ENCODE measurements at places on chromosomes 12 and 14.

DNA sequence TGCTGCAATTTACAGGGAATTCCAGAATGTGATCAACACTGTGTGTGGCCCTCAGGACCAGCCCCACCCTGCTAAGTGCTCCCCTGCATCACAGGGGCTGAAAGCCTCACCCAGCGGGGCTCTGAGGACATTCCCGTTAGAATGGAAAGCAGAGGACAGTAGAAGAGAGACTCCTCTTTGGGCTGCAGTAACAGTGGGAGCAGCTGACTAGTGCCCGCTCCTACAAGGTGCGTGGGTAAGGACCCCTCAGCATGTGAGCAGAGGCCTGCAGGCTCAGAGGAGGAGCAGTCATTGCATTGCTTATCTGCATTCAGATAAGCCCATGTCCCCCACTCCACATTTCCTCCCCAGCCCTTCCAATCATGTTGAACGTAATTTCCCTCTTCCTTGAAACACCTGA, 120.1 kb downstream of the ITPR2 start:
- no peak for DNase-seq

DNA sequence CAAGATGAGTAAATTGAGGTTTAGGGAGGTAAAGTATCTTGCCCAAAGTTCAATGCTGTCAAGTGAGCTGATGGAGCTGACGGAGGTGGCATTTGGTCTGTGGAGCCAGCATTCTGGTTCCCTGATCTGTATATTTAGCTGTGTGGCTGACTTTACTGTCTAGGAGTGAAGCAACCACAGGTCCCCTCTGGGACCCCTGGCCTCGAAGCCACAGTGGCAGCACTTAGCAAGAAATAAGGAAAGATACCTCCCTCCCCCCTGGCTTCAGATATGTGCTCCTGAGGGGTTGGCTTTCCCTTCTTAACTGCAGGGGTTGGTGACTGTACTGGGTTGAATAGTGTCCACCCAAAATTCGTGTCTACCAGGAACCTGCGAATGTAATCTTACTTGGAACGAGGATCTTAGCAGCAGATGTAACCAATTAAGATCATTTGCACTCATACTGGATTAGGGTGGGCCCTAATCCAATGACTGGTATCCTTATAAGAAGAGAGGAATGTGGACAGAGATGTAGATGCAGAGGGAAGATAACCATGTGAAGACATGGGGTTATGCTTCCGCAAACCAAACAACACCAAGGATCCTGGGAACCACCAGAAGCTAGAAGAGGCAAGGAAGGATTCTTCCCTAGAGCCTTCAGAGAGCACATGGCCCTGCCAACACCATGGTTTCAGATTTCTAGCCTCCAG, 2.0 kb upstream of the ACVR1B start:
- DNase-seq, result peak; percentile 20

DNA sequence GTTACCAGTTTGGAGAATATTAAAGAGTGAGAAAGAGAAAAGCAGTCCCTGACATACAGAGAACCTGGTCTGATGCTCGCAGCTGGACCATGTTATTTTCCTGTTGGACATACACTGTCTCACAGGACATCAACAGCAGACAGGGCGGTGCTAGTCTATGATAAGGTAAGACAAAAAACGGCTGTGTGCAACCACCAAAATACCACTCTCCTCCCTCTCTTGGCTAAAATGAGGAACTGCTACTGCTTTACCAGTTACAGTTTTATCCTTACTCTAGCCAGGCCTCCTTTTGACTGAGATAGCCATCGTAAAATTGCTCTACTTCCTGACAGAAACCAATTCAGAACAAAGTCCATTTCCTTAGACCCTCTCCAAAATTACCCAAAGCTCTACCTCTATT, 47.0 kb upstream of the ERGIC2 start:
- no peak for DNase-seq

DNA sequence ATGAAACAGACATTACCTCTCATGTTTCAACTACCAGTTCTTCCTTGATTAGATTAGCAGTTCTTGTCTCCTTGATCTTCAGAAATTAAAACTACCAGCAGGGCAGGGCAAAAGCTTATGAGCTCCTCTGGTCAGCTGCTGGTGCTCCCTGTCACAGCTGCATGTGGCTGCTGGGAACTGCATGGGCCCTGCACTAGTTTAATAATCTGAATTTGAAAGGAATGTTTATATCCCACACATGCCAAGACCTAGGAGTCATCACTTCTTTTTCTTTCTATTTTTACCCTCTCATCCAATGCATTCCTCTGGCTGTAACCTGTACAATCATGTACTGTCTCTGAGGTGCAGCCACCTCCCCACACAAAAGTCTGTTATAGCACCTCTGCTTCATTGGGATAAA, 73.9 kb downstream of the ARMH4 start:
- DNase-seq, result no peak

DNA sequence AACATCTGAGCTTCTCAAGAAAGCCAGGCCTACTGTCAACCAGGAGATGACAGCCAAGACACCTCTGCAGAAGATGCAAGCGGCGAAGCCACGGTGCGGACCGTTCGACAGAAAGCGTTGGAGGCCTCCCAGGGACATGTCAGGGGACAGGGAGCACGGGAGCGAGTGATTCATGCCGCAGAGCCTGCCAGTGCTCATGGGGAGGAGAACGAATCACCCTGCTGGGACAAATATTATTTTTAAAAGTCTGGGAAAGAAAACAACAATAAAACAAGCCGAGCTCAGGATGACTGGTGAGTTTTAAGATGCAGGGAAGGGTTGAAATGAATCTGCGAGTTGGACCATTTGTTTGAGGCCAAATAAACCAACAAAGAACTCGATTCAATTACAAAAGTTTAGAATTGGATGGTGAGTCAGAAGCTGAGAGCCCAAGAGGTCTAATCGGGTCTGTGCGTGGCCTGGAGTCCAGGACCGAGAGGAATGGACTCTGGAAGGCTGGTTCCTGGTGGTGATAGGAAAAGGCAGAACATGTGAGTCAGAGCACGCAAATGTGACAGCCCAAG, 91.0 kb downstream of the RBM19 start:
- no peak for DNase-seq

GRCh38 chr12:63149909-63150712, 890 bp downstream of the AVPR1A start:
- DNase-seq, result peak; percentile 19
